ENCODE measurements at places on chromosomes 12 and 14.

GRCh38 chr12:66699738-66700482 is 21.0 kb upstream of the GRIP1 start:
- DNase-seq, result no peak

- no peak for DNase-seq
Measured at GRCh38 chr12:89651192-89651591, 57.4 kb downstream of the ATP2B1 start.

GRCh38 chr12:6383572-6384498 is at the start of gene LTBR:
LTBR (plus strand) TSS chr12:6384162; CDS start chr12:6384359, 197 bp downstream.
- DNase-seq, result no peak

- DNase-seq, result no peak
Measured at GRCh38 chr12:31000751-31001150, 72.9 kb upstream of the DDX11 start.

DNA sequence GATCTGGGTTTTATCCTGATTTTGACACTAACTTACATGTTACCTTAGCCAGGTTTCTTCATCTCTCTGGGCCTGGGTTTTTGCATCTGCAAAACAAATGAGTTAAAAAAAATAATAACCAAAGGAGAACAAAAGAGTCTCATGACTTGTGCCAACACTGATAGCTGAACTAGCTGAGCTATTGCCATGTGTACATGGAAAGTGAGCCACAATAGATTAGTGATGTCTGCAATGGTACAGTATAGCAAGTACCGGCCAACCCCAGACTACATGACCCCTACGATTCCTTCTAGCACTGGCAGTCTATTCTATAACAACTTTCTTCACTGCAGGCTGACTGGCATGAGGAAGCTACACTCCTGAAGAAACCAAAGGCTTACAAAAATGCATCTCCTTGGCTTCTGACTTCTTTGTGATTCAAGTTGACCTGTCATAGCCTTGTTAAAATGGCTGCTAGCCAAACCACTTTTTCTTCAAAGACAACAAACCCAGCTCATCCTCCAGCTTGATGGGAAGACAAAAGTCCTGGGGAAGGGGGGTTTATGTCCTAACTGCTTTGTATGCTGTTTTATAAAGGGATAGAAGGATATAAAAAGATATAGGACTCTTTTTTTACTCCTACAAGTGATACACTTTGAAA is 123.7 kb downstream of the DAD1 start:
- DNase-seq, result no peak

- no peak for DNase-seq
Measured at GRCh38 chr12:127146991-127147718, 1119.8 kb upstream of the TMEM132C start.

DNA sequence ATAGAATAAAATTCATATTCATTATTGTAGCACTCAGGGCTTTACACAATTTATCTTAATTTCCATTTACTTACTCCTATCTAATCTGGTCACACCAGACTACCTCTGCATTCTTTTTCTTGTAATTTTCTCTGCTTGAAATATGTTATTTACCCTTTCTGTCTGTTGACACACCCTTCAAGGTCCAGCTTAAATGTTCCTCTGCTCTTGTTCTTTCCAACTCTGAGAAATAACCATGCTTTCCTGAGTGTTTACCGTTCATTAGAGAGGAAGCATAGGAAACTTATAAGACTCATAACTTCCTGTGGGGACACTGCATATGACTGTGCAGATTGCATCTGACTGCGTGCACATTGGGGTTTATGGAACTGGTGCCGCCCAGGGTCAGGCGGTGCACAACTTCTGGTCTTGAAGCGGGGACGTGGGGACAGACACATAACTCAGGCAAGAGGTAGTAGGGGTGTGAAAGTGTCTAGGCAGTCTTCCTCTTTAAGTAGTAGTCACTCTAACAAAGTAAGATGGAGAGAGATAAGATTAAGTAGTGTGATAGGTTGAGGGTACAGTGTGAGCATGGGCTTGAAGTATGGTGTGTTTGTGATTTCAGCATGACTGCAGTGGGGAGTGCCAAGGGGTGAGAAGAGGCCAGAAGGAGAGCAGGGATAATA is 42.6 kb upstream of the FOXJ2 start:
- DNase-seq, result no peak

Measured in activated naive CD4-positive, alpha-beta T cell (primary cell).